ENCODE measurements at places on chromosomes 3 and 15.

GRCh38 chr15:65940618-65940909 is 71.3 kb downstream of the RAB11A start:
- no peak for DNase-seq

DNA sequence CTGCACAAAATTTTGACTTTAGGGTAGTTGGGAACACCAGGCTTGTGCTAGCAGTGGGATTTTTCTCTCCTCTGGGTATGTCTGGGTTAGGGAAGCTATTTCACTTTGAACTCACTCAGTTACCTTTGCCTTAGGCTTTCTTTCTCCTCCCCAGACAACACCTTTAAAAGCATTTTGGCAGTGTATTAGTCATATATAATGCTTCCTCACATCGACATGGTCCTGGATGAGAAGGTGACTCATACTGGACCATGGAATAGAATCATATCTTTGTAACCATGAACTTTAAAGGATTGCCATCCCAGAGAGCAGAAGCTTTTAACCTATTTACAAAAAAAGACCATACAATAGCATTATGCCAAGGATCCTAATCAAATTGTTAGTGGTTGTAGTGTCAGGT is 2.7 kb downstream of the RYR3 start:
- no peak for DNase-seq

GRCh38 chr3:146948186-146948585 is 343.0 kb upstream of the PLSCR5 start:
- no peak for DNase-seq

GRCh38 chr3:115187149-115187757 is 40.2 kb upstream of the ZBTB20 start:
- DNase-seq: no peak

GRCh38 chr15:55552926-55553325 is 35.2 kb downstream of the PYGO1 start:
- DNase-seq: no peak

GRCh38 chr3:157373783-157374182 is 62.9 kb upstream of the PTX3 start:
- DNase-seq: no peak

GRCh38 chr3:189027626-189028155 is 144.1 kb upstream of the TPRG1 start:
- no peak for DNase-seq

DNA sequence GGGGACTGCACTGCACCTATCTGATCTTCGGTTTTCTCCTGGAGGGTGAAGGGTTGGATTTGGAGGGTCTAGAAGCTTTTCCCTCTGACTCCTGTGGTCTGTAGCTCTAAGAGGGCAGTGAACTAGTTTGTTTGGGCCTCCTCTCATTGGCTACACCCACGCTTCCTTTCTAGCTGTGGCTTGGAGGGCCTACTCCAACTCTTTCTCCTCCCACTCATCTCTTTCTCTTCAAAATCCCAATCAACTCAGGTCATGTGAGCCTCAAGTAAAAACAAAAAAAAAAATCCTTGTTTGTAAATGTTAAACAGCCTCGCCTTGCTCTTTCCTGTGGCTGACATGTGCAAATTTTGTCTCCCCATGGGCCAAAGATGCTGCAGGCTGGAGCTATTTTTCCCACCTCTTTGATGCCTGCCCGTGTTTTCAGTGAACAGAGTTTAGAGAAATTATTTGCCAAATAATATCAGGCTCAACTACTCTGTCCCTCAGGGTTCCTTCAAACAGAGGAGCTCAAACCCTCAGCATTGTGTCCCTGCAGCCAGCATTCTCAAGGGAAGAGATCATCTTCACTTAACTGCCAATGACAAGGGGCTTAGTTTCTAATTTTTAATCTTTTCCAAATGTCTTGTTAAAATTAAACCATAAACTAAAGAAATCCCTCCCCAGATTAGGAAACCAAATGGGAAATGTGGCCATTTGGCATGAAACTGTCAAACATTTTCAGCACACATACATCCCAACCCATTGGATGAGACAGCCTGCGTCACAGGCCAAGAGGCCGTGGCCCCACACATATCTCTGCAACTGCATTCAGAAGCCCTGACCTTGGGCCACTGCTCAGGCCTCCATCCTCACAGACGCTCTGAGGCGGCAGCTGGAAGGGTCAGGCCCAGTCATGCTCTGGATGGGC is 114.8 kb upstream of the THBS1 start:
- DNase-seq: no peak

DNA sequence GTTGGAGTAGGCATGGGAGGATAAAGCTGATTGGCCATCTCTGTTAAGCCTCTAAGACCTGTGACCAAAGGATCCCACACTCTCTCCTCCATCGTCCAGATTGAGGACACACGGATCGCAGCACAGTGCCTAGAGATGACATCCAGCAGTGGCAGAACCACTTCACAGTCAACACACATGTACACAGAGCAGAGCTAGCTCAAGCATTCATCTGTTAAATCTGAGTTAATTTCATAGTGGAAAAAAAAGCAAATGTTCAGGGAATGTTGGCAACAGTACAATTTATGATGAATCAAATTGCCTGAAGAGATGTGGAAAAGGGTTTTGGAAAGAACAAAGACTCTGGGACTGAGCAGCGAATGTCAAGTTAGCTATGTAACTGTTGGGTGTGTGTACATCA is 108.1 kb upstream of the PLAAT1 start:
- DNase-seq: no peak
